ENCODE measurements at places on chromosomes 7 and 10. TPM values are rescaled to one million over a fixed set of nuclear protein-coding genes. Genes with fewer than 3 reads are reported as not detected.

DNA sequence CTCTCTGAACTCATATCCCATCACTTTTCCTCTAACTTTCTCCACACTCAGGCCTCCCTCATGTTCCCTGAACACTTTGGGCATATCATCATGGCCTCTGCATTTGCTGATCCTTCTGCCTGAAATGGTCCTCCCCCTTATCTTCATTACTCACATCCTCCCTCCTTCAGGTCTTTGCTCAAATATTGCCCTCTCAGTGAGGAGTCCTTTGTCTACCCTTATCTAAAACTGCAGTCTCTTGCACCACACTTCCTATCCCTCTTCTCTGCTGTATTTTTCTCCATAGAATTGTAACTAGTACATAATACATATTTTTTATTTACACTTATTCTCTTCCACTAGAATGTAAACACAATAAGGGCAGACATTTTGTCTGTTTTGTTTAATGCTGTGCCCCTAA is 41.7 kb downstream of the DNAJC1 start:
- no peak for DNase-seq

DNA sequence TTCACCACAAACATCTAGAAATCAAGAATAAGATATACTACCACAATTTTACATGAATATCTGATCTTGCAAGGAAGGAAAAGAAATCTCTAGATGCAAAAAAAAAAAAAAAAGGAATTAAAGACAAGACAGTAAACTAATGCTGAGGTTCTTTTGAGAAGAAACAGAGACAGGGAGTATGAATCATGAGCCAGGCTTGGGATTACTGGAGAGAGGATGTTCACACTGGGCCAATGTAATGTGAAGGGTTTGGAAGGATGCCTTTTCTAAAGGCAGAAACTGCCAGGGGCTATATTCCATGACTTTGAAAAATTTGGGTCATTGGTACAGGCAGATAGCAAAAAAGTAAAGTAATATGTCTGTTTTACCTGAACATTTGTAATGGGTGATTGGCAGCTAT is 573.0 kb upstream of the IGFBP3 start:
- no peak for DNase-seq

GRCh38 chr10:3986493-3987142 is 201.6 kb upstream of the KLF6 start:
- no peak for DNase-seq

- peak; percentile 66 for DNase-seq
These were observed 918 bp downstream of the NET1 start for GRCh38 chr10:5413012-5413938.

DNA sequence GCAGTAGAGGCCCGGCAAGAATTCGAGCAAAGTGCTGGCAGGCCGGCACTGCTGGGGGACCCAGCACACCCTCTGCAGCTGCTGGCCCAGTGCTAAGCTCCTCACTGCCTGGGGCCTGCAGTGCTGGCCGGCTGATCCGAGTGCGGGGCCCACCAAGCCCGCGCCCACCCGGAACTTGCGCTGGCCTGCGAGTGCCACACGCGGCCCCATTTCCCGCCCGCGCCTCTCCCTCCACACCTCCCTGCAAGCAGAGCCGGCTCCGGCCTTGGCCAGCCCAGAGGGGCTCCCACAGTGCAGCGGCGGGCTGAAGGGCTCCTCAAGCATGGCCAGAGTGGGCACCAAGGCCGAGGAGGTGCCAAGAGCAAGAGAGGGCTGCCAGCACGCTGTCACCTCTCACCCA is 3.1 kb downstream of the DYDC2 start:
- DNase-seq, result no peak

GRCh38 chr7:35259523-35259908 is 5.6 kb upstream of the TBX20 start:
- DNase-seq, result no peak

DNA sequence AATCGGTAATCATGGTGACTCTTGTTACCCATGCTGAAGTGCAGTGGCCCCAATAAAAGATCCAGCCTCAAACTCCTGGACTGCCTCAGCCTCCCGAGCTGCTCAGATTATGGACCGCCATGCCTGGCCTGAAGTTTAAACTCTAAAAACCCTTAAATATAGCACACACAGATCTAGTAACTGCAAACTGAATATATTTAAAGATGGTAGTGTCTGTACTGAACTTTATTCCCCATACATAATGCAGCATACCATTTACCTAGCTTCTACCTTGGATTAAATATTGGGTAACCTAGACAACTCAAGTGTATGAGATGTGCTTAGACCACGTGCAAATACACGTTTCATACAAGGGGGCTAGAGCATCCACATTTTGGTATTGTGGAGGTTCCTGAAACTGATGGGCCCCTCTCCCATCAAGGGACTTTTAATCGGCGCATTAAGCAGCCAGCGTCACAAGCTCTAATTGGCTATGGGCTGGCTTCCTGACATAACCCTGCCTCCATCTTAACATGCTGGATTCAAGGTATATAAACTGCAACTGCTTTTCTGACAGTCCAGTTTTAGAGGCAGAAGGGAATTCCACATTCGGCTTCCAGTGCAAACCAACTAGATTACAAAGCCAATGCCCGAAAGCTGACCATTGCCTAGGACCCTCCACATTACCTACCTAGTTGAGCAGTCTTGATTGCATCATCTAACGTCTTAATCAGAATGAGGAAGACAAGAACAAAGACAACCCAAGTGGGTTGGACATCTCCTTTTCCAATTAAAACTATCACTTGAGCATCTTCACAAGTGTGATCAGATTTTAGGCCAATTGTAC is 13.0 kb downstream of the HNRNPA2B1 start:
- DNase-seq, result no peak

- DNase-seq, result no peak
These were observed 279.6 kb downstream of the DNAJB6 start for GRCh38 chr7:157616426-157616825.

DNA sequence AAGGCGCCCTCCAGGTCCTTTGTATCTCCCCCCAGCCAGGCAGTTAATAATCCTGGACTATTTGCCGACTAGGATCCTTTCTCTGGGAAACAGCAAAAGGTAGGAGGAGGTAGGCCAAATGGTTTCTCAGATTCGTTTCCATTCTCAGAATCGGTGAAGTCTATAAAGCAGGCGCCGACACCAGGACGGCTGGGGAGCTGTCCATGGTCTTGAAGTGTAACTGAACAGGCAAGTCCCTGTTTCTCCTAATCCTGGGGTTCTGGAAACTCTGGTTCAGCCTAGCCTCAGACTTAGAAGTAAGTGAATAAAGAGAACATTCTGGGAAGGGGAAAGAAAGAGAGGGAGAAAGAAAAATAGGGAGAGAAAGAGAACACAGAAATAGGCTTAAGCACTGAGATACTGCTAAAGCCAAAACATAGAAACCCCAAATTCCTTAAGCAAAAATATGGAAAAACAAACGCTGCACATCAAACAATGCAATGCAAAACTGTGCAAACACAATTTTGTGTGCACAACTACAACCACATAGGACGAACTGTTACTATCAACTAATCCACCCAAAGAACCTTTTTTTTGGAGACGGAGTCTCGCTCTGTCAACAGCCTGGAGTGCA is 11.1 kb upstream of the INA start:
- peak; percentile 66 for DNase-seq

DNA sequence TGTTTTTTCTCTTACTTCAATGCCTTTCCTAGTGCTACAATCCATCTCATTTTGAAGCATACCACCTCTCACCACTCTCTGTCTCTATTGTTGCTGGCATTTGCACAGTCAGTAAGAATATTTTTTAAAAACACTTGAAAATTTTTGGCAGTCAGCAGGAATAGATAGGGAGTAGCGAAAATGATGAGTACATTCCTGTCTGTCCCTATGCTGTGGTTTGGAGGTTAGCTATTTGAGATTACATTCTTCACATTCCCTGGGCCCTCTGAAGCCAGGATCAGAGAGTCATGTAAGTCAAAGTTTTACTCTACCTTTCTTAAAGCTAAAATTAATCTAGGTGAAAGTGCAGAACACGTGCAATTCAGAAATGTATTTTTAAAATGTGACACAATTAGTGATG is 53.0 kb upstream of the MAGI2 start:
- peak; percentile 68 for DNase-seq

DNA sequence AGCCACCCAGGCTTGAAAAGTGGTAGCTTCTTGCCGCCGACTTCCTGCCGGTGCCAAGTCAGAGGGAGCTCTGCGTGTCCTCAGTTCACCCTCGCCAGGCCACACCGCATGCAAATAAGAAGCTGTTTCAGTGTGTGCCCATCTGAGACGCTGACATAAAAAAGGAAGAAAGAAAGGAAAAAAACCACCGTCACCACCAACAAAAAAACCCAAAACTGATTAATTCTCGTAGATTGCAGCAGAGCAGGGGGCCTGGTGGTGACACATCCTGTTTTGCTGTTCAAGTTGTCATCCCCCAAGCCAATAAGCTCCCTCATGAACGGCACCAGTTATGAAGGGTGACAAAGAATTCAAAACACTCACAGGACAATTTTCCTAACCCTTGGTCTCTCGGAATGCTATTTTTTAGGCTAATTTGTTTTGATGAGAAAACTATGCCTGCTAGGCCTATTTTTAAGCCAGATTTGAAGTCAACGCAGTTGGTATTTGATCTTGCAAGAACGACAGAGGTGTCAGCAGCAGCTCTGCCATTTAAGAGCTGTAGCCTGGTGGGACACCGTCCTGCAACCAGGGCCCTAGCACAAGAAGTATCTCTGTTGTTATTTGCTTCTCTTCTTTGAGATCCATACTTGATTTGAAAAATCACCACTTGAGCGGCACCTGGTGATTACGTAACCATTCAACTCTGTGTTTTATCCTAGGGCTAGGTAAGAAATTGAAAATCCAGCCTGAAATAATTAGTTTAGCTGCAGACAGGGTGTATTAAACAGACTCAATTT is 145.6 kb downstream of the PFKFB3 start:
- peak; percentile 88 for DNase-seq

DNA sequence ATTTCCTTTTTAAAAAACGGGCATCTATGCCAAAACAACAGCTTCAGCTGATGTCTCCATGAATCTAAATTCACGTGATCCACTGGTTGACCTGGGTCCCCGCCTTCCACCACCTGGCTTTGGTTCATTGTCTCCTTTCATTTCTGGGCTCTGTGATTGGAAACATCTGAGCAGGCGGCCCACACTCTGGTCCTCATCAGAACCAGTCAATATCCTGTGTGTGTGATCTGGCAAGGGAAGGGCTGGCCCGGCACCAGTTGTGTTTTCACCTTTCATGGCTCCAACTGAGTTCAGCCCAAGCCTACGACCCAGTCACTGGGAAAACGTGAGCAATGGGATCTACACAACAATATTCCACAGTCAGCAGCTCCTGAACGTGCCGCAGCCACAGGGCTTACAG is 46.2 kb downstream of the PARP12 start:
- no peak for DNase-seq

DNA sequence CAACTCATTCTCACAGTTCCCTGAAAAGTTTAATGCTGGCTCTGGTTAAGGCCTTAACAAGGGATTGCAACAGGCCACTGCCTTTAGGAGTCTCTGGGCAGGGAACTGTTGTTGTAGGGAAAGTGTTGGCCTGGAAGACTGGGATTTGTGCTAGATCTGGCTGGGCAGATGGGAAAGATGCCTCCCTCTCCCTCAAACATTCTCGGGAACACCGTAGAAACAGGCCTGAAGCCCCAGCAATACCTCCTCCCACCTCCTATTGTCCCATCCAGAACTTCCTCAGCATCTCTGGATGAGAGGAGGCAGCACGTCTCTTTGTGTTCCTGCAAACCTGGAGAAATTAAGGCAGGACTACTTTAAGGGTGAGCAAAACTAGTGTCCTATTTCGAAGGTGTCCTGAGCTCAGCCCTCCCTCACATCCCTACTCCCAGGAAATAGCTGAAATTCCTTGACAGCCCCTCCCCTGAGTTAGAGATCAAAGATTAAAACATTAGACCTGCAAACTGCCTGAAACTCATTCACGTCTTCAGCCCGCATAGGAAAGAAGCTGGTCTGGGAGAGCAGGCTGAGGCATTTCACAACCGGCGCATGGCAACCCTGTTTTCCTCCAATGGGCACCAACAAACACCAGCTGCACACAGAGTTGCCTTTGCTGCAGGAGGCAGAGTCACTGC is 10.9 kb upstream of the MAP3K8 start:
- DNase-seq, result peak; percentile 96

GRCh38 chr7:116279217-116279616 is 68.9 kb downstream of the TES start:
- no peak for DNase-seq

DNA sequence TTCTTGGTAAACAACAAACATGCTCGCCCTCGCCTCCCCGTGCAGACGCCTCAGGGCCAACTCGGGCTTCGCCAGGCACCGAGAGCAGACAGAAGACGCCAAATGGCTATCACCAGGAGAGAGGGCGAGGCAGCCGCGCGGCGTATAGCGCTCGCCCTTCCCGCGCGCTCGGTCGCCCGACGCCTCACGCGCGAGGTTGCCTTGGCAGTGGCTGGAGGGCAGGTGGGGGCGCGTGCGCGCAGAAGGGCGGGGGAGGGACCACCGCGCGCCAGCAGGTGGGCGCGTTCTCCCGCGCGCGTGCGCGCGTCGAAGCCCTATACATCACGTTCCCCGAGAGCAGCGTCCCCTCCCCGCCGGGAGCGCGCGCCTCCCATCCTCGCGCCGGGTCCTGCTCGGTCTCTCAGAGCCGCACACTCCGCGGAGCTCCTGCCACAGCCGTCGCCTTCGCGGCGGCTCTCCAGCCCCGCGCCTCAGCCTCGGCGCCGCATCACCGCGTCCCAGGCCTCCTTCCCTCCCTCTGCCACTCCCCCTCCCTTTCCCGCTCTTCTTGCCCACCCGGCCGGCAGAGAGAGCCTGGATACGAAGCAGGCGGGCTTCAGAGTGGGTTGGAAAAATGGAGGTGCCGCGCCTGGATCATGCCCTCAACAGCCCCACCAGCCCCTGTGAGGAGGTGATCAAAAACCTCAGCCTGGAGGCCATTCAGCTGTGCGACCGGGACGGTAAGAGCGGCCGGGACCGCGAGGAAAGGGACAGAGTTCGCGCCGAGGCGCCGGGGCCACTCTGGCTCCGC is at the start of gene PHYHIPL:
TSS of gene PHYHIPL (plus strand) at position 403 of the 790 bp plus-strand sequence. CDS start at position 614, 211 bp downstream.
- no peak for DNase-seq

DNA sequence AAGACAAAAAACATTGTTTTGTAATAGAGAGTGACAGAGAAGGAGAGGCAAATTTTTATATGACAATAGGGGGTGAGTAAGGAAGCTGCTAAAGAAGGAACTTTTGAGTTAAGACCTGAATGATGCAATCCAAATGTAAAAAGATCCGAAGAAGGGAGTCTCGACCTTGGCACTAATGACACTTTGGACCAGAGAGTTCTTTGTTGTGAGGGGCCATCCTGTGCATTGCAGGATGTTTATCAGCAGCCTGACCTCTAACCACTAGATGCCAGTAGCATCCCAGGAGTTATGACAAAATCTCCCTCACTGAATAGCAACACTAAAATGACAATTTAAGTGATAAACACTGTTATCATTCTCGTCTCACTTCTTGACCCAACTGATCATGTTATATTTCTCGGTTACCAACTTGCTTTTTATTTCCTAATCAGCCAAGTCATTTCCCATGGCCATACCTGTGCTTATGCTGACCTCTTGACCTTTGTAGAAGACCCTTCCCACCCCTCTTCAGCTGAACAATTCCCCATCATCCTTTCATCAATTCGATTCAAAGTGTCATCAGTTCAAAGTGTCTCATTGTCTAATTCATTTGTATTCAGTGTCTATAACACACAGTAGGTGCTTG is 30.0 kb downstream of the DGKI start:
- no peak for DNase-seq

The PRKRIP1 gene
- total RNA-seq, result 26.1 TPM

The GIMAP5 gene
- total RNA-seq, result 0.20 TPM

The VWA2 gene
- 3.5 TPM for total RNA-seq

The CALML5 gene
- total RNA-seq, result not detected

The CLIP2 gene
- 23.6 TPM for total RNA-seq

The CPA2 gene
- not detected for total RNA-seq

Measured in renal cortical epithelial cell (primary cell).